ENCODE measurements at places on chromosomes 2 and 18. TPM values are rescaled to one million over a fixed set of nuclear protein-coding genes. Genes with fewer than 3 reads are reported as not detected.

VWA3B gene
- not detected for total RNA-seq

USP14 gene
- 51.3 TPM for total RNA-seq

NTSR2 gene
- not detected for total RNA-seq

FOXI3 gene
- not detected for total RNA-seq

DNA sequence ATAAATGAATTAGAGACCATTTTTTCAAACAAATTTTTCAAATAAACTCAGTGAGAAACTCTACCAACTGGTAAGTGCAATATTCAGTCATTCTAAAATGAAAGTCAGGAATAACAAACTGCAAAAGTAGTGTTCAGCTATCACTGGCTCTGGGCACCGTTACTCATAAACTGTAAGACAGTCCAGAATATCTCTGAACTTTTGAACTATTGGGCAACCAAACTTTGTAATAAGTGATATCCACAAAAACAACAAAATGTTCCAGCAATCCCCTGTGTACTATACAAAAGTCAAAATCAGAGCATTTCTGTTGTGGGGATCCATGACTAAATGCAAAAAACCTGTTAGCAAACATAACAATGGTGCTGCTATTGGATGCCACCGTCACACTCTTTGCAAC lies 56.3 kb downstream of the SLC25A12 start:
- peaks cover 58% of the 10 kb centered on the region for H3K36me3 ChIP-seq
- no peaks in the 10 kb centered on the region for H3K27me3 ChIP-seq
- DNase-seq: no peak

- no peaks in the 10 kb centered on the region for H3K4me1 ChIP-seq
- DNase-seq: no peak
- H3K36me3 ChIP-seq: no peaks in the 10 kb centered on the region
- no peaks in the 10 kb centered on the region for H3K27me3 ChIP-seq
Measured at GRCh38 chr2:150339951-150340350, 147.5 kb downstream of the RND3 start.

- H3K4me1 ChIP-seq: peaks cover 7% of the 10 kb centered on the region
- no peak overlapping the region for H3K27ac ChIP-seq
- H3K36me3 ChIP-seq: peaks cover 81% of the 10 kb centered on the region
- no peaks in the 10 kb centered on the region for H3K27me3 ChIP-seq
- H3K4me3 ChIP-seq: no peak overlapping the region
Measured at GRCh38 chr18:9237981-9238380, 96.6 kb upstream of the TWSG1 start.

GRCh38 chr18:33611525-33612135 lies 33.6 kb downstream of the ASXL3 start:
- no peaks in the 10 kb centered on the region for H3K4me1 ChIP-seq
- no peaks in the 10 kb centered on the region for H3K36me3 ChIP-seq
- H3K27ac ChIP-seq: no peak overlapping the region
- DNase-seq: no peak
- no peaks in the 10 kb centered on the region for H3K27me3 ChIP-seq
- H3K4me3 ChIP-seq: no peak overlapping the region

- no peak overlapping the region for H3K4me3 ChIP-seq
- H3K36me3 ChIP-seq: no peaks in the 10 kb centered on the region
- no peak for DNase-seq
- H3K4me1 ChIP-seq: no peaks in the 10 kb centered on the region
- no peak overlapping the region for H3K27ac ChIP-seq
Measured at GRCh38 chr2:172711110-172711509, 24.5 kb upstream of the RAPGEF4 start.

- H3K4me3 ChIP-seq: no peak overlapping the region
- no peak for DNase-seq
- no peaks in the 10 kb centered on the region for H3K27me3 ChIP-seq
- H3K36me3 ChIP-seq: no peaks in the 10 kb centered on the region
- H3K27ac ChIP-seq: no peak overlapping the region
- no peaks in the 10 kb centered on the region for H3K4me1 ChIP-seq
Measured at GRCh38 chr2:60352491-60353405, 200.7 kb downstream of the BCL11A start.
